Effector CD4-positive, alpha-beta T cell (primary cell): ENCODE measurements at places on chromosomes 2 and 18.

DNA sequence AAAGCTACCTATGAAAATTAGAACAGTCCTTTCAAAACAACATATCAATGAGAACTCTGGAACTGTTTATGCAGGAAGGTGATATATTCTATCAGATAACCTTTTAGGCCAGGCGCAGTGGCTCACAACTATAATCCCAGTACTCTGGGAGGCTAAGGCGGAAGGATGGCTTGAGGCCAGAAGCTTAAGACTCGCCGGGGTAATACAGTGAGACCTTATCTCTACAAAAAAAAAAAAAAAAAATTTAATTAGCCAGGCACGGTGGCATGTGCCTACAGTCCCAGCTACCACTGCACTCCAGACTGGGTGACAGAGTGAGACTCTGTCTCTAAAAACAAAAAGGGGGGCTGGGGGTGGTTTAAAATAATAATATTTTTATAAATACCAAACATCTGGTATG lies 77.9 kb downstream of the OSBPL1A start:
- no peak for DNase-seq

DNA sequence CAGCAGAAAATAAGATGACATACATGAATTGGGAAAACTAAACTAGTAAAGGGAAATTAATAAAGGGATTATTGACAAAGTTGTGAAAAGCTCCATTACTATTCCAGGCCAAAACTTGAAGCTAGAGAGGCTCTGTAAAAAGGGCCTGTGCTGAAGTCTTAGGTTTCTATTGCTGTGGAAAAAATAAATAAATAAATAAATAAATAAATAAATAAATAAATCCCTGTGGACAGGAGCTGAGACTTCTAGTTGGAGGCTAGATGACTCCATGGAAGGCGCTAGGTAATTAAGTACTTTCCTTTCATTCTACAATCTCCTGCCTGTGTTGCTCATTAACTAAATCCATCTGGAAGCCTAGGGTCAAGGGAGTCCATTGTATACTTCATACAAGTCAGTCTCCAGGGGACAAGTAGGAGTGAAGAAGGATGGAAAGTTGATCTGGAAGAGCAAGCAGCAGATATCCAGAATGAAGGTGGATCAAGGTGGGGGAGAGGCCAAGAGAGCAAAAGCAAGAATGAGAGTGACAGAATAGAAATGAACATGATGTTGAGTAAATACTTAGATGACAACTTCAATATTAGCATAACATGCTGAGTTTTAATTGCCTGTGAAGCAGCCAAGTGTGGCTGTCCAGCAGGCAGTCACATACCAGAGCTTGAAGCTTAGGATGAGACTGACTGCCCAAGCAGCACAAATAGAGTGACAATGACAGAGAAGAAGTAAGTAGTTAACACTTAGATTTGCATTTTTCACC lies 26.2 kb upstream of the CCNT2 start:
- no peak for DNase-seq

DNA sequence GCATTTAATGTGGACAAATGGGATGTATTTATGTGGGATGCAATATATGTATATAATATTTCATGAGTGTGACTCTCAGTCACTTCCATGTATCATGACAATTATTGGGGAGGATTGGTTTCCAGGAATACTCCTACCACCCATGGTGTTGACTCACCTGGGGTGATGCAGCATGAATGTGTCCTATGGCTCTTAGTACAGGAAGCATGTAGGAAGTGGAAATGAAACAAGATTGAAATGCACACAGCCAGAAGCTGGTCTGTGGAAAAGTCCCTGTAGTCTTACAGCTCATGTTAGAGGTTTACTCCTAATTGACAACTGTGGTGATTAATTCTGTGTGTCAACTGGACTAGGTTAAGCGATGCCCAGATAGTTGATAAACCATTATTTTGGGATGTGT lies 89.3 kb upstream of the HAAO start:
- DNase-seq = no peak

DNA sequence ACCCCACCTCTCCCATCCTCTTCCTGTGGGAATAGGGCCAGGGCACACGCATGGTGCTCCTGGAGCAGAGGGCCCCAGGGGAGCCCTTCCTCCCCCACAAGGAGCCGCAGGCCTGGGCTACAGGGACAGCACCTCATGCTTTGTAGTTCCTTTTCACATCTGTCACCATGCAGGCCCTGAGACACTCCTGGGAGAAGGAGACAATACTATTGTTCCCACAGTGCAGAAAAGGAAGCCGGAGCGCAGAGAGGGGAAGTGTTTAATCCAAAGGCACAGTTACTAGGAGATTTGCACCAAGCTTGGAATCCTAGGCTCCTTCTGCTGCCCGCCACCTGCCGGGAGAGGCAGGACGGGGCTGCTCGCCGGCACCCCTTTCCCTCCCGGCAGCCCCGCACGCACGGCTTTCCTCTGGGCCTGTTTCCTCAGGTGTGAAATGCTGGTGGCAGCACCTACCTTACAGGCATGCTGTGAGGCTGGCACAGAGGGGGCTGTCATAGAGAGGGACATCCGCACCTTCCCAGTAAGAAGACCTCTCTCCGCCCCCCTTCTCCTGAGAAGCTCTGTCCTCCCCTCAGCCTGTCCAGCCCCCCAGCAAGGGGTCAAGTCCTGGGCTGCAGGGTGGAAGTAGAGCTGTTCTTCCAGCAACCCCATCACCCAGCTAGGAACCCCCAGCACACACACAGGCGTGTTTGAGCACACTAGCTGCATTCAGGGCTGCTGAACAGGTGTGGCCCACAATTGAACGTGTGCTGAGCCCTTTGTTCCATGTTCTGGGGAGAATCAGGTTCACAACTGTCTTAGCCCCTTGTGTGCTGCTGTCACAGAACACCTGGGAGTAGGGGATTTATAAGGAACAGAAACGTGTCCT lies 62.6 kb downstream of the SMAD7 start:
- no peak for DNase-seq

DNA sequence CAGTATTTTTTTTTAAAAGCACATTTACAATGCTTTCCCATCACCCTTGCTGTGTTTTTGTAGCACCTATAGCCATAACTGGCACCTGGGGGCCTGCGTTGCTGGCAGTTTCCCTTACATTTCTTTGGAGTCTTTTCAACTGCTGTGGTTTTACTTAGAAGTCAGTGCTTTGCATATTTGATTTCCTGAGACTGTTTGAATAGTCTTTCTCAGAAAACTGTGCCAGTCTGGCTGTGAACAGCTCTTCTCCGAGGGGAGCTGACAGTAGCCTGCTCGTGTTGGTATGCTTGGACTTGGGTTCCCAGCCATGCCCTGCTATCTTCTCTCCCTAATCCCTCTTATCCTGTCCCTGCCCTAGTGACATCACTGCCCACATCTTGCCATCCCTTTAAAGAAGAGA lies 81.5 kb downstream of the DPP4 start:
- peak; percentile 21 for DNase-seq

GRCh38 chr2:147181351-147182029 lies 663.3 kb upstream of the ACVR2A start:
- no peak for DNase-seq

DNA sequence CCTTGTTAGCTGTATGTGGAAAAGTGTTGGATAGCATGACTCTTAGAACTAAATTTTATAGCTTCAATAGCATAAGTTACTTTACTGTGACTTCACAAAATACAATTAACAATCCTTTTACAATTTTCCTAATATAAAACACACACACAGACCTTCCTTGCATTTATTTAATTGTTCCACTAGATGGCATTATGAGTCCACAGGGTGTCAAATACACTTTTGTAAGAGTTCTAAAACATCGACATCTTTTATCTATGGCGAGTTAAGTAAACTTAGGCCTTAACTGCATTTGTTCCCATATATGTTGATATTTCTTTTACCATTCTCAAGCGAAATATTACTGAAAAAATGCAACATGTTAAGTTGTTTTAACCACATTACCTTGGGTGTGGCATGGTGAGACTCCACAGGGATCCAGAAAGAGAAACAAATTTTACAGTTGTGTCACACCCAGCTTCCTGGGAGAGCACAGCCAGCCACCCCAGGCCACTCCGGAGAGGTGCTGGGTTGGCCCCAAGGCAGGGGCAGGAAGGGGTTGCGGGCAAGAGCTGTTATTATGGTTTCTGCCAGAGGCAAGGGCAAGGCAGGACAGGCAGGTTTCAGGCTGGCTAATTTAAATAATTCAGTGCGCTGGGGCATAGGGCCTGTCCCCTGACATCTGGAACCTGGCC lies 312.4 kb upstream of the MC4R start:
- no peak for DNase-seq

DNA sequence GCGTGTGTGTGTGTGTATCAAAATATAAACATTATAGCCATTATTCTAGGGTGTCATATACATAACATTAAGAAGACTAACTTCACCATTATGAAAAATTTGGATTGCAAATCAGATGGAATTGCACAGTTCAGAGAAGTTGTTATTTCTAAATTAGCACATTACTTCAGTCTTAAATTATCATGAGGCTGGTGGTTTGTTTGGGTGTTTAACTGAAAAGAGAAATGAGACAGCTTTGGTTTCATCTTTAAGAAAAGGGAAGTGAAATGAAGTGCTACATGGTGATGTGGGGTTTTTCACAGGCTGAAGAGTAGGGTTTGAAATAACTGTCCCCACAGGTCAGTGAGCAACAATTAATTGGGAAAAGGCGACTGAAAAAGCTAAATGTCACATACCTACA lies 161.2 kb upstream of the XIRP2 start:
- DNase-seq = no peak

GRCh38 chr2:28360058-28360717 lies 32.5 kb upstream of the FOSL2 start:
- no peak for DNase-seq

- no peak for DNase-seq
These were observed 75.5 kb downstream of the CAPN13 start for GRCh38 chr2:30731706-30732105.

DNA sequence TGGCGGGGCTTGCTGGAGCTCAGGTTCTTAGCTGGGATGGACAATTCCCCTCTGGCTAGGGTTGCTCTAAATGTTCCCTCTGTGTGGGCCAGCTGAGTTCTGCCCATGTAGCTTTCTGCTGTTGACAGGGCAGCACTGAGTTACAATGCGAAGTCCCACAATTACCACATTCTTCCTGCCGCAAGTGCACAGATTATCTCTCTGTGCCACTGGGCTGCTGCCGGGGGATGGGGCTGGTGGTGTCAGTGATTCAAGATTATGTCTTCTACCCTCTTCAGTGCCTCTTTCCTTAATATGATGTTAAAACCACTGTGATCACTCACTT lies 708.1 kb downstream of the SLC4A3 start:
- DNase-seq = no peak

DNA sequence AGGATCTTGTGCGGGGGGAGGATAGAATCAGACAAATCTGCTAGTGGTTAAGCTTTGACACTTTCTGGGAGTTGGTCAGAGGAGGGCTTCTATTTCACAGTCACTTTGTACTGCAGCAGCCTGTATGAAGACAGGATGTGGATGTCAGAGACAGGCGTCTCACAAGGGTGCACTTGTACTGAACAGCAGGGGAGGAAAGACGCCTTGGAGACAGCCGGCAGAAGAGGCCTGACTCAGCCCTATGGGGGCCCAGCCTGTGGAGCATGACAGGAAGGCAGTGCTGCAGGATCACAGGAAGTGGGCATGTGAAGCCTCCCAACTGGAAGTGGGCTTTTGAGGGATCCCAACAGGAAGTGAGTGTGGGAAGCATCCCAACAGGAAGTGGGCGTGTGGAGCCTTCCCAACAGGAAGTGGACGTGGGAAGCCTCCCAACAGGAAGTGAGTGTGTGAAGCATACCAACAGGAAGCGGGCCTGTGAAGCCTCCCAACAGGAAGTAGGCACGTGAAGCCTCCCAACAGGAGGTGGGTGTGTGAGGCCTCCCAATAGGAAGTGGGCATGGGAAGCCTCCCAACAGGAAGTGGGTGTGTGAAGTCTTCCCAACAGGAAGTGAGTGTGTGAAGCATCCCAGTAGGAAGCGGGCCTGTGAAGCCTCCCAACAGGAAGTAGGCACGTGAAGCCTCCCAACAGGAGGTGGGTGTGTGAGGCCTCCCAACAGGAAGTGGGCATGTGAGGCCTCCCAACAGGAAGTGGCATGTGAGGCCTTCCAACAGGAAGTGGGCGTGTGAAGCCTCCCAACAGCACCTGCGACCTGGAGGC lies 212.3 kb downstream of the SNTG2 start:
- no peak for DNase-seq

DNA sequence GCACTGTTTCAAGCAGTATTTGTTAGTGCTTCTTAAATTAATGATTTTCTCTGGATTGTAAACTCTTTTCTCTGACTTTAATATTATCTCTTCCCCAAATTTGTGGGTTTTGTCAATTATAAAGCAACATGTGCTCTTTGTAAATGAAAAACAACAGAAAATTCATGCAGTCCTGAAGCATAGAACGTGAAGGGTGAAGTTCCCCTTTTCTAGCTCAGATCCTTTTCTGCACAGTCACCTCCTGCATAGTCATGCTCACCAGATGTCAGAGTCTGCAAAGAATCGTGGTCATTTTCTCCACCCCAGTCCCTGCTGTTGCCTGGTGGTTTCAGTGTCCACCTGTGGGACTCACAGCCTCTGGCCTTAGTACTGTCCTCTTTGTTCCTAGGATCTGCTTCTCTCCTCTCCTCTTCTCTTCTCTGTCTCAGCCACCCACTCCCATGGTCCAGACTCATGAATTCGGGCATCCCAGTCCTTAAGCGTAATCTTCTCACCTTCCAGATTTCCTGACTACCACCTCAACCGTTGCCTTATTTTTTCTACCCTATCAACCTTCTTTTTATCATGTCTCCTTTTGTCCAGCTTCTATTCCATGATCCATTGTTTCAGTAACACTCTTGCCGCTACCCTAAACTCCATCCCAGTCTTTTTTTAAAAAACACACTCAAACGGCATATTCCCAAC lies 229.1 kb downstream of the RTP5 start:
- no peak for DNase-seq

- no peak for DNase-seq
These were observed 120.9 kb downstream of the PTGR3 start for GRCh38 chr18:75088021-75088506.

DNA sequence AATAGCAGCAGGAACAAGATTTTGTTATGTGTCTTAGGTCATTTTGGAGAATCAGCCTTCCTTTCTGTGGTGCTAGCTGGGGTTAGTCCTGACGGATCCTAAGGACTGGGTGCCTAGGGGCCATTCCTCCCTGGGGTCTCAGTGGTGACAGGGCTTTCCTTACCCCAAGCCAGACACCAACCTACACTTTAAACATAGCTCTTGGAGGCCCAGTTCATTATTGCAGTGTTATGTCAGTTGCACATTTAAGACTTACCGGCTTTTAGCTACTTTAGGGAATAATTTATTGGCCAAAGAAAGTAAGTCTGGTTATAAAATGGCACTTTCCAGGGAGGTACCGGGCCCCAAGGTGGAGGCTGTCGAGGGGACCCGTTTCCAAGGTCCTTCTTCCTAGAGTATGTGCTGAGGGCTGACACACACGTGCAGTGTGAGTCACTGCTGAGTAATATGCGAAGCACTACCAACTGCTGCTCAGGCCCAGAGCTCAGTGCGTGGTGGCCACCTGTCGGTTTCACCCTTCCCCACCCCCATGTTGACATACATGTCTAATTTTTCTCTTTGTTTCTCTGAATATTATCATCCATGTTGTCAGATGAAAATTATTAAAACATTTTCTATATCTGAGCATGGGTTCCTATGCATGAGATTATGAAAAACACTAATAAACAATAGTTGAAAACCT lies 37.0 kb upstream of the GRHL1 start:
- DNase-seq = no peak
